A549 treated with dexamethasone at 1 μM for 4 hours (cell line): ENCODE measurements at places on chromosomes 3 and 15. TPM values are rescaled to one million over a fixed set of nuclear protein-coding genes. Genes with fewer than 3 reads are reported as not detected.

AGBL1 gene
- total RNA-seq, result not detected in 5 replicates

LYZL4 gene
- not detected in 5 replicates for total RNA-seq

PAQR5 gene
- 64.6 to 109 TPM (median 96.1 TPM) in 5 replicates for total RNA-seq

GUCA1C gene
- total RNA-seq, result not detected in 5 replicates

ILDR1 gene
- total RNA-seq, result not detected in 5 replicates

AP3B2 gene
- 0.77 to 0.89 TPM (median 0.80 TPM) in 5 replicates for total RNA-seq

C3orf20 gene
- 0.02 to 0.06 TPM in 2 of 5 replicates, not detected in the others for total RNA-seq

GHSR gene
- total RNA-seq, result not detected in 5 replicates

TEX9 gene
- total RNA-seq, result 4.0 to 4.9 TPM (median 4.4 TPM) in 5 replicates

ULK4 gene
- 4.8 to 11.3 TPM (median 4.9 TPM) in 5 replicates for total RNA-seq

TNFAIP8L3 gene
- total RNA-seq, result 34.7 to 45.3 TPM (median 41.9 TPM) in 5 replicates

MUSTN1 gene
- total RNA-seq, result 0.14 to 0.31 TPM (median 0.16 TPM) in 4 of 5 replicates, not detected in the other

CCR8 gene
- total RNA-seq, result not detected in 5 replicates

PLA2G4D gene
- not detected in 5 replicates for total RNA-seq

KLHL25 gene
- total RNA-seq, result 4.5 to 7.0 TPM (median 6.3 TPM) in 5 replicates

ARGFX gene
- total RNA-seq, result not detected in 5 replicates
